GM12865 (cell line): ENCODE measurements at places on chromosomes 13 and 19.

GRCh38 chr19:34323433-34324204 is 41.4 kb upstream of the GPI start:
- no peak for DNase-seq

DNA sequence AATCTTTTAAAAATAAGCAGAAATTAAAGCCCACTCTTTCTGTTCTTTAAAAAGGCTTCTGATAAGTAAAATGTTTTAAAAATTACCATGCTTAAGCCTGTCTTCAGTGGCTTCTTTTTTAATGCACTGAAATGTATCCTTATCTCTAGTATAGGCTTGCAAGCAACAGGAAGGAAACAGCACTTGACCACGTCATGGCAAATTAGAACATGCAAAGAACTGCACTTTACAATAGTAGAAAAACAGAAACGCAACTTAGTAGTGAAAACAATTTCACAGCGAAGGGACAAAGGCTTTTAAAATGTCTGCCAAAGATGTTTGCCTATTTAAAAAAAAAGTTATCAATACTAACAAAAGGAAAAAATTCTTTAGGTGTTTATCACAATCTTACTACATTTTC is 36.3 kb downstream of the ELF1 start:
- DNase-seq: peak; percentile 93

DNA sequence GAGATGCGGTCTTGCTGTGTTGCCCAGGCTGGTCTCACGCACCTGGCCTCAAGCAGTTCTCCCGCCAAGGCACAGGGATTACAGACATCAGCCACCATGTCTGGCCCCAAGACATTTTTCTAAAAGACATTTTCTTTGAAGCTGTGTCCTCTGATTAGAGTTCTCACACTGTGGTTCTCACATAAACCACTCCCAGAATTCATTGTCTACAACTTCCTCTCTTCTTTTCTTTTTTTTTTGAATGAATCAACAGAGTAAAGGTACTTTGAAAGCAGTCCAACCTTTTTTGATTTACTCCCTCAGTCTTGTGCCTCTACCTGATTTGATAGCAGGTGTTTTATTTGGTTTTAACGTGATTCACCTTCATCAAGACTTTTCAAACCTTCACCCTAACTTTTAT is 14.3 kb upstream of the SHD start:
- DNase-seq: no peak

- no peak for DNase-seq
Measured at GRCh38 chr19:28934631-28935030, 278.3 kb downstream of the UQCRFS1 start.

GRCh38 chr13:98293103-98293502 is 116.0 kb upstream of the RNF113B start:
- DNase-seq: no peak

GRCh38 chr13:30607908-30608307 is 9.8 kb upstream of the USPL1 start:
- peak; percentile 92 for DNase-seq

DNA sequence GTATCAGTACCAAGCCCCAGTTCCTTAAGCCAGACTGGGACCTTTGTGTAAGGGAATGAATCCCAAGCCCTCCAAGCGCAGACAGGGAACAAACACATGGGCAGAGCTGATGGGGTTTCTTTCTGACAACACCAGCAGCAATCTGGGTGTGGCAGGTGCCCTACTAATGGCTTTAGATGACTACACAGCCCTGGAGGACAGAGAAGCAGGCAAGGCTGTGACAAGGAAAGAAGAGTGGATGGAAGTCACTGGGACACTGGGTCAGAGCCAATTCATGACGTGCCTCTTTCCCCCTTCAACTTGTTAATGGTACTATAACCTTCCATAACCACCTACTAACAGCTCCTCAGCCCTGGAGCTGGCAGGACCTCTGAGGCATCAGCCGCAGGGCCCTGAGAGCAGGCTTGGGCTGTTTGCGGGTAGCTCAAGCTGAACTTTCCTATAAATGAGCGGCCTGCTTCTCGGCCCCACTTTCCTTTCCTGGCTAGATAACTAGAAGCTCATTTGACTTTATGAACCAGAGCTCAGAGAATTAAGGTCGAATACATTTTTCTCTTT is 38.9 kb downstream of the RASL11A start:
- no peak for DNase-seq

- DNase-seq: no peak
Measured at GRCh38 chr13:101655435-101655834, 203.0 kb downstream of the ITGBL1 start.

DNA sequence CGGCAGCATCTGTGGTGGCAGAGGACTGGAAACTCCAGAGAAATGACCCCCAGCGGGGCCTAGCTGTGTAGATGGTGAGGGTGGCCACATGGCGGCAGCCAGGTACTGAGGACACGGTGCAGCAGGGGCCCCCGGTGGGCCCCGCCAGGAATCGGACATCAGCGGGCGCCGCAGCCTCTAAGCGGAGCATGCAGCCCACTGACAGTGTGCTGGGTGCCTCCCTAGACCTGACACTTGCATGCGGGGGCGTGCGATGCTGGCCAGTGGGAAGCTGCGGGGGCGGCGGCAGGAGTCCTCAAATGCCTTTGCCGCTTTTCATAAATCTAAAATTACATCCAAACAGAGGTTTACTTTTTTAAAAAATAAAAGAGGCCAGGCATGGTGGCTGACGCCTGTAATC is 16.1 kb downstream of the ADAT3 start:
- DNase-seq: no peak

GRCh38 chr13:34419755-34420154 is 522.3 kb upstream of the NBEA start:
- no peak for DNase-seq
